ENCODE measurements at places on chromosomes 1 and 21. TPM values are rescaled to one million over a fixed set of nuclear protein-coding genes. Genes with fewer than 3 reads are reported as not detected.

Gene RAP1GAP
- 0.29 TPM for total RNA-seq

- no peak for DNase-seq
Measured at GRCh38 chr1:156948708-156949107, 28.3 kb downstream of the LRRC71 start.

GRCh38 chr1:165481820-165482532 is 37.0 kb upstream of the RXRG start:
- no peak for DNase-seq

Gene HENMT1
- total RNA-seq: 34.1 TPM

DNA sequence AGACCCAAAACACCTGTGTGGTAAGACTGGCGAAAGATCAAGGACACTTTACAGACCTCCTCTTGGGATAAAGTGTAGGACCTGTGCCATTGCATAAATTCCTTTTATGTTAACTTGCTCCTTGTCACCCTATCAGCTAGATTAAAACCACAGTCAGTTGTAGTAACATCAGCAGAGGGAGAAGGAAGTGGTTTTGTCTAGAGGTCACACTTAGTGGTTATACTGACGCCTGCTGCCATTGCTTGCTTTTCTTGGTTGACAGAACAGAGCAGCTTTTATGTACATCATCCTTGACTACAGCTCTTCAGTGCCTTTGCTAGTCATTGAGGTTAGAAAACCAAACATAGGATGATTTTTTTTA is 101.4 kb downstream of the PBX1 start:
- DNase-seq: peak; percentile 52

- no peak for DNase-seq
Measured at GRCh38 chr1:32398401-32398800, 4.2 kb upstream of the BSDC1 start.

- DNase-seq: peak; percentile 79
Measured at GRCh38 chr1:153540394-153541361, at the start of gene S100A5. S100A5 (minus strand) TSS chr1:153540934; CDS start chr1:153540191, 743 bp downstream.

DNA sequence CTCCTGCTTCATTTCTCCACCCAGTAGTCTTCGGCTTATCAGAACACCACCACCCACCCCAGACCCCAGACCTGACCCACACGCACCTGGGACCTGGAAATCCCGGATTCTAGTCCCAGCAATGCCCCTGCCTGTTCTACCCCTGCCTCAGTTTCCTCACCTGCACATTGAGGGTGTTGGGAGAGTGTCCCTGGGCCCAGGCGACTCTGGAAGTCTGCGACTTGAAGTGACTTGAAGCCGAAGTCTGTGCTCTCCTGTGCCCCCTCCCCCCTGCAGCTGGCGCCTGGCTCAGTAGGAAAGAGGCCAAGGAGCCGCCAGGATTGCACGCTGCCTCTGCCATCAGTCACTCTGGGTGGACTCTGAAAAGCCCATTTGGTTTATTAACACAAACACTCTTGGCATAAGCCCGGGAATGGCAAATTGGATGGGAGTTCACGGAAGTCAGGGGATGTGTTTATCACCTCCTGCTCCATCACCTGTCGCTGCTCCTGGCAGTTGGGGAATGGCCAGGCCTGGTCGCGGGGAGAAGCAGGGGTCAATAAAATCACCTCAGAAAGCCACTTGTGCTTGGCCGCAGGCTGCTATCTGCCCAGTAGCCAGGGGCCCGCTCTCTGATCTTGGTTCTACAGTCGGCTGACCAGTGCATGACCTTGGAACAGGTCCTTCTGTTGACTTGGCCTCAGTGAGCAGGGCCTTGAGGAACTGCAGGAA is 132.7 kb downstream of the ACTL8 start:
- no peak for DNase-seq

- DNase-seq: peak; percentile 58
Measured at GRCh38 chr1:117067533-117068370, 7.6 kb downstream of the TTF2 start.

- DNase-seq: no peak
Measured at GRCh38 chr1:116712510-116712909, 41.7 kb upstream of the CD2 start.

DNA sequence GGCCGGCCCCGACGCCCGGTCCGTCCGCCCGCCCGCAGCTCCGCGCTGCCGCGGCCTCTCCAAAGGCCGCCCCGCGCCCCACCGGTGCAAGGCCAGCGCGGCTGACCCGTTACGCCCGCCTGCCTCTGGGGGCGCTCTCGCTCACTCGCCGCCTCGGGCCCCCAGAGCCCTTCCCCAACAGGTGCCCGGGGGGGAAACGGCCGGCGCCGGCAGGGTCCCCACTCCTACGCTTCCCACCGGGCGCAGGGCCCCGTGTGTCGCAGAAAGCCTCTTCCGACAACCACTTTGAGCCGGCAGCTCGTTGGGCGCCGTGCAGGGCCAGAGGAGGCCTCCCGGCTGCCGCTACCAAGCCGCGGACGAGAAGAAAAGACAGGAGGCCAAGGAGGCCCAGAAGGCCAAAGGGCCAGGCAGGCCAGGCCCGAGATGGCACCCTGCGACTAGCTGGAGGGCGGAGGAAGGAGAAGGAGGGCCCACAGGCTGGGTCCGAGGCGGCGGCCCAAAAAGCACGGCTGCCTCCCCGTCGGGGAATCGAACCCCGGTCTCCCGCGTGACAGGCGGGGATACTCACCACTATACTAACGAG is 64.9 kb upstream of the FCGR2A start:
- peak; percentile 80 for DNase-seq

DNA sequence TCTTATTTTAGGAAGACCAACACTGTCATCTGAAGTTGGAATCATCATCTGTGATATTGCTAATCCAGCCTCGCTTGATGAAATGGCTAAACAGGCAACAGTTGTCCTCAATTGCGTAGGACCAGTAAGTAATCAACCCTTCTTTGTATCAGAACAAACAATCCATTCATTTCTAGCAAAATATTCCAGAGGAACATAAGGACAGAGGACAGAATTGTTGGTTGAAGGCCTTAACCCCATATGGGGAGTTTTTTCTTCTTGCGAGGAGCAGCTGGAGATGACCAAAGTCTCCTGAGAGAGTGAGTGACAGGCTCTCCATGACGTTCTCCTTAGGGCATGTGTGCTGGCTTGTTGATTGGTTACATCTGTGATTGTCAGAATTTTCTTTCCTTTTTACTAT is 2.7 kb downstream of the SCCPDH start:
- DNase-seq: no peak

DNA sequence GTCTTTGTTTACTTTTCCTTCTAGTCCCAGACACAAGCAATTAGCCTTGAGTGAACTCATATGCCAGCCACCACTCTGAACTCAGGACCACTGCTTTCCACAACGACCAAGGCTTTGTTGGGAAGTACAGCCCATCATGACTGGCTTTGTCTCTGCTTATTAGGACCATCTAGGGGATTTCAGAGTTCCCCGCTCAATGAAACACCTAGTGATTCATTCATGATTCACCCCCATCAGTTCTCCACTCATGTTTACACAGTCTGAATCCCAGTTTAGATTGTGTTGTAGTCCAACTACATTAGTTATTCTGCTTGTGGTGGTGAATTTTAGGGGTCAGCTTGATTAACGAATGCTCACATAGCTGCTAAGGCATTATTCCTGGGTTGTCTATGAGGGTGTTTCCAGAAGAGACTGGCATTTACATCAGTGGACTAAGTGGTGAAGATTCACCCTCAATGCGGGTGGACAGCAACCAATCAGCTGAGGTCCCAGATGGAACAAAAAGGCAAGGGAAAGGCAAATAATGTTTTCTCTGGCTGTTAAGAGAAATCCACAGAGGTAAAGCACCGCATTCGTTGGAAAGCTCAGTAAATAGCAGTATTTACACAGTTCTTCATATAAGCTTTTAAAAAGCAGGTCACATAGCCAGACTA is 122.7 kb downstream of the RGS21 start:
- no peak for DNase-seq

DNA sequence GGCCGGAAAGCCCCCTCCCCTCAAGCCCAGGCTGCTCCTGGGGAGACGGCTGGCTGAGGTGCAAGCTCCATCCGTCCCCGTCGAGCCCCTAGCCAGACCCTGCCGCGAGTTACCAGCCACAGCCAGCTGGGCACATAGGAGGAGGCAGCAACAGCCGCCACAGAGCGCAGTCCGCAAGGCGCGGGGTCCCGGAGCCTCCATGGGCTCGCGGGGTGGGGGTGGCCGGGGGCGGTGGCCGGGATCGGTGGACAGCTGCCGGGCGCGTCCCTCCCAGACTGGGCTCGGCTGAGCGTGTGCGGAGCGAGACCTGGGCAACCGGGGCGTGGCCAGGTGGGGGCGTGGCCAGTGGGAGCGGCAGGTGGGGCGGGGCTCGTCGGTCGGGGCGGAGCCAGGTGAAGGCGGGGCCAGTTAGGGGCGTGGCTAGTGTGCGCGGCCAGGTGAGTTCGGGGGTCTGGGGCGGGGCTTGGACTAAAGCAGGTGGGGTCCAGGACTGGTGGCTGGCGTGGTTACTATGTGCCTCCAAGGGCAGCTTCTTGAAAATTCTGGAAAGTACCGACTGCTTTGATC is at the start of gene CD164L2:
TSS of gene CD164L2 (minus strand) at position 295 of the 567 bp plus-strand sequence. CDS start at position 201, 94 bp downstream.
- DNase-seq: no peak

GRCh38 chr1:234265861-234266260 is 107.4 kb upstream of the COA6 start:
- DNase-seq: no peak

DNA sequence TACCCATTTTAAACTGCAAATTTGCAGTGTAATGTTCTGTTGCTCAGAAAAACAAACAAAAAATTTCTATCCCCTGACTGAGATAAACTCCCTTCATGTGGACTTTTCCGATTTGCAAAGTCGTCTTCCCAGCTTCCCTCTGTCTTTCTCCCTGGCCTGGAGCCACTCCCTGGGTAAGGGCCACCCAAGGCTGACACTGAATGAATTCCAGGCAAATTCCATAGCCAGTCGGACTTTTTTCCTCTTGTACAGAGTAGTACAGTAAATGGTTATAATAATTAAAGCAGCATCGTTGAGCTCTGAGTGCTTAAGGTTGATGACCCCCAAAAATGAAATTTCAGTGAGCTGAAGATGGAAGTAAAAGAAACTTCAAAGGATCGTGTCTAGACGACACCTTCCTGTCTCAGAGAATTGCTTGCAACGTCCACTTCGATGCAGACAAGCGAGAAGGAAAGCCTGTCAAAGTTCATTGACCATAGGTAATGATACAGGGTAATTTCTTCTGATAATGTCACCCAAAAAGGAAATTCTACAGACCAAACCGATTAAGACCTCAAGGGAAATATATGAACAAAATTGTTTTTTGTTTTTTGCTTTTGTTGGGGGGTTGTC is 33.6 kb upstream of the LHX8 start:
- DNase-seq: no peak

- DNase-seq: no peak
Measured at GRCh38 chr1:70487910-70488665, 77.0 kb downstream of the CTH start.

Gene BEND5
- 1.9 TPM for total RNA-seq

DNA sequence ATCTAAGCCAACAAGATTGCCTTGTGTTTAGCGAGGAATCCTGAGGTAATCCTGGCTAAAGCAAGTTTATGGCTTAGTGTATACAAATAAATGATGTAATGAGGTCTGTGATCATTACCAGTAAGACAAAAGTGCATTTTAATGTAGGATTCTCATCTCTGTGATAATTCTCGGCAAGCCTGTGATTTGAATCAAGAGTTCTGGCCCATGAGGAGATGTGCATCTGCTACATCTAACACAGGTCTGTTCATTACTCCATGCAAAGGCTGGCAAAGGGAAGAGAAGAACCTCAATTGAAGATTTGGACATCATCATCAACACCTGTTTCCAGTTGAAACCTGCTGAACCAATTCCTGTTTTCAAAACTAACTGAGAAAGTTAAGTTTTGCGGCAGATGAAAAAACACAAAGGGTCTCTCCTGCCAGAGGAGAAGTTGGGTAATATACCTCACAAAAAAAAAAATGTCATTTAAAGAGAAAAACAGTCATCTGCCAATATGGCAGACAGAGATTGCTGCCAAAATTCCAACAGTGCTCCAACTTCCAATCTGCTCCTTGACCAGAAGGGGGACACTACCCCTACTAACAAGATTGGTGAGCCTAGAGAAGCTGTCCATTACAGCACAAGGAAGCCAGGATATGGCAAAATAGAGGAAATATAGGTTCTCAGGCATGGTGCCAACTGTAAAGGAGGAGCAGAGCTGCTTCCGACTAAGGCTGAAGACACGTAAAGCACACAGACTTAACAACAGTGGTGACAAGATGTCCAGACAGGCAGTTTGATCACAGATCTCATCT is 453.7 kb downstream of the TTLL7 start:
- DNase-seq: no peak

- no peak for DNase-seq
Measured at GRCh38 chr1:232178191-232178590, 451.7 kb downstream of the SIPA1L2 start.

GRCh38 chr1:184297244-184297750 is 89.5 kb upstream of the C1orf21 start:
- DNase-seq: no peak

- no peak for DNase-seq
Measured at GRCh38 chr1:29365906-29366670, 129.8 kb downstream of the PTPRU start.

DNA sequence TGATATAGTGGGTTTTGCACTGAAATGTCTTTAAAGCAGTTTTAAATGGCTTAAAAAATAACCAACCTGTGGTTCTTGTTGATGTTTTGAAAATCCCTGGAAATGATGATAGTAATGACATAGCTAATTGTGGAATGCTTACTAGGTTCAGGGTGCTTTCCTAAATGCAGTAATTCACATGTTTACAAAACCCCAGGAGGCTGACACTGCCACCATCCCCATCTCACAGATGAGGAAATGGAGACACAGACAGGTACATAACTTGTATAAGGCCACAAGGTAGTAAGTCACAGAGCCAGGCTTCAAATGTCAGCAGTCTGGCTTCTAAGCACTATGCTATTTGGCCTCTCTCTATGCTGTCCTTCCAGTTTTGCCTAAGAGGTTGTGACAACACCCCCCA is 40.6 kb downstream of the C8B start:
- no peak for DNase-seq

GRCh38 chr1:193102662-193103061 is 2.6 kb downstream of the GLRX2 start:
- DNase-seq: no peak

- no peak for DNase-seq
Measured at GRCh38 chr1:81998165-81998564, 197.4 kb downstream of the ADGRL2 start.

GRCh38 chr1:87062687-87063086 is 148.3 kb downstream of the HS2ST1 start:
- no peak for DNase-seq

Gene PEAR1
- not detected for total RNA-seq

GRCh38 chr1:183886853-183887252 is 81.9 kb downstream of the RGL1 start:
- no peak for DNase-seq

Gene LEMD1
- 1.8 TPM for total RNA-seq

DNA sequence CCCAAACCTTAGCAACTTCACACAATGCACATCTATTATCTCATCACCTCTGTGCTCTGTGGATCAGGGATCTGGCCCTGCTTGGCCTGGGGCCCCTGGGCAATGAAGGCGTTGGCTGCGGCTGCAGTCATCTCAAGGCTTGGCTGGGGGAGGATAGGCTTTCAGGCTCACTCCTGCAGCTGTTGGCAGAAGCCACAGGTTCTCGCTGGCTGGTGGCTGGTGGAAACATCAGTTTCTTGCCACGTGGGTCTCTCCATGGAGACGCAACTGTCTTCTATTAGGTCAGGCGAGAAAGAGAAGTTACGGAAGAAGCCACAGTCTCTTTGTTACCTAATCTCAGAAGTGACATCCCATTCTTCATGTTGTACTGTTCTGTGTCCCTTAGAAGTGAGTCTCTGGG is 3.6 kb upstream of the NPPA start:
- no peak for DNase-seq

GRCh38 chr1:78919150-78919549 is 87.4 kb downstream of the ADGRL4 start:
- DNase-seq: no peak

GRCh38 chr1:205812271-205812877 is 624 bp downstream of the SLC41A1 start:
- DNase-seq: peak; percentile 44

Gene EPHA8
- total RNA-seq: not detected

Measured in activated CD8-positive, alpha-beta memory T cell treated with anti-CD3 and anti-CD28 coated beads, Interleukin-2, amount 10 ng/mL, durations not matched to agents 7 days and 5 days (primary cell).